NCI-H526 (cell line): ENCODE measurements at places on chromosomes 7 and 10.

DNA sequence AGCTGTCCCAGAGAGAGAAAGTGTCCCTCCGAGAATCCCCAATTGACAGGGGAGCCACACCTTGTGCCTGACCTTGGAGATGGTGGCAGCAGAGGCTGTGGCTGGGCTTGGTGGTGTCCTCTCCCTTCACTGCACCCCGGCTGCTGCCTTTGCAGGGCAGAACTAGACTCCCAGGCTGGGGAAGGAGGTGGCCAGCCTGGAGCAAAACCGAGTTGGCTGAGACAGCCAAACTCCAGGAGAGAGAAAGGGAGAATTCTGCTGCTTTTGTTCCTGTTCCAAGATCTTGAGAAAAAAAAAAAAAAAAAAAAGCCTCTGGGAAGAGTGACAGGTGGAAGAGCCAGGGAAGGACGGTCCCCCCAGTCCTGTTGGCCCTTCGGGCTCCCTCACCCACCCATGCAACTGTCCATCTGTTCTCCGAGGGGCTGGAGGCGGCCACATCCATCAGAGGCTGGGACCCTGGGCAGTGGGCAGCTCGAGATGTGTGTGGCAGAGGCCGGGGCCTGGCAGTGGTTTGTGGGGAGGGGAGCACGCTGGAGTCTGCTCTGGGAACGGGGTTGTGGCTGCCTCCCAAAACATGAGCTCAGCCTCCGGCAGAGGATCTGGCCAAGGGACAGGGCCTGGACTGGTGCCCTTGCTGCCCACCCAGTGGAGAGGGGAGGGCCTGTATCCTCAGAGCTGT, 35.5 kb downstream of the CLIP2 start:
- DNase-seq, result no peak

DNA sequence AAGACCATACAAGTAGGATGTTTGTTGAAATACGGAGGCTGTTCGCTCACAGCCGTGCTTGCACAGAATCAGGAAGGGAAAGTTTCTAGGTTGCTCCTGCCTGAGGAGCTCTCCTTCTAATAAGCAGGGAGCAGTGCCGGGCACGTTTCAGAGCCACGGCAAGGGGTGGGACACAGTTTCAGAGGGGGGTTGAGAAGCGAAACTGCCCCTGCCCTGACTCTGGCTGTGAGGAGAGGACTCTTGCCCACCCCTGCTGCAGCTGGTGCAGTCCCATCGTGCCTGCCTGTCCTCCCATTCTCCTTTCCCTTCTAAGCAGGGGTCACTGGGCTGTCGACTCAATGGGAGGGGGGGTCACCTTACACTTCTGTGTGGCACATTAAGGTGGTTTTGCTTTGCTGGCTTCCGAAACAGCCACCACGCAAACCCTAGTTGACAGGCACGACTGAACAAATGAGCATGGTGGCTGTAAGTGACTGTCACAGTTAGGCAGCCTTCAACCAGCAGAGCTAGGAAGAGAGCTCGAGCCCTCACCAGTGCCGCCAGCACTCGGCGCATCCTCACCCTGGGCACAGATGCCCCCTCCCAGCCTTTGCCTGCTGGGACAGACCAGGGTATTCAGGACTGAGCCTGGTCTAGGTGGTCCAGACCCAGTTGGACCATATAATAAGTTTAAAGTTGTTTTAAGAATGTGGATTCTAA, 37.5 kb downstream of the ZNF467 start:
- no peak for DNase-seq

- DNase-seq, result no peak
Measured at GRCh38 chr7:84908196-84908793, 278.6 kb downstream of the SEMA3D start.

DNA sequence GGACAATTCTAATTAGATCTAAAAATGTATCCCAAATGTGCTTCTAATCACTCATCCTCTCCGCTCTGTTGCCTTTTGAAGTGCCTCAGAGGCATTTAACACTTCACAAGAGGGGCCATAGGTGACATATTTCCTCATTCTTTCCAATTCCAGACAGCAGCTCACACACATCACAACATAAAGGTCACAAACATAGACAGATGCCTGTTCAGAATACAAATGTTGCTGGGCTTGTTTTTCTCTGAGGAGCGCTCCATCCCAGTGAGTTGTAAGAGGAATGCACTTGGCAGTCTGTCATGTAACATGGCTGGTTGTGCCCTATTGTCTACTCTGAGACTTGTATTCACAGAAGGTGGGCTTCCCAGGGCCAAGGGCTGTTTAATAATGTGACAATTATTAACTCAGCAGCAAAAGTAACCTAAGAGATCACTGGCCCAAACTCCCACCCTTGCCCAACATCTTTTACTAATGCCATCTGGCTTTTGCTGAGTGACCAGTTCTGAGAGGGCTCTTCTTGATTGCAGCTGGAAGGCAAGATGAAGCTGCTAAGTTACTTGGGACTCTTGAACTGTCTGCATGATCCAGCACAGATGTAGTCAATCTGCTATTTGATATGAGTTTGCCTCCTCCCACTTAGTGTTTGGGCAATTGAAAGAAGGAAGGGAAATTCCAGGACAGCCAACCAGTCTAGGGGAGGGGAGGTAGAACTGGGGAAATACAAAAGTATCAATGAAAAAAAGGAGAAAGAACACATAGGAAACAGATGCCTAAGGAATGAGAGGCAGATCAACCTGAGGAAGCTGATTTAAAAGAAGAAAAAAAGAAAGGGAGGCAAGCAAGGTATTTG, 13.6 kb downstream of the PON2 start:
- DNase-seq, result no peak

- no peak for DNase-seq
Measured at GRCh38 chr7:17086403-17086802, 204.6 kb upstream of the AGR3 start.

GRCh38 chr10:35487336-35488034, 117.7 kb upstream of the GJD4 start:
- DNase-seq, result no peak

DNA sequence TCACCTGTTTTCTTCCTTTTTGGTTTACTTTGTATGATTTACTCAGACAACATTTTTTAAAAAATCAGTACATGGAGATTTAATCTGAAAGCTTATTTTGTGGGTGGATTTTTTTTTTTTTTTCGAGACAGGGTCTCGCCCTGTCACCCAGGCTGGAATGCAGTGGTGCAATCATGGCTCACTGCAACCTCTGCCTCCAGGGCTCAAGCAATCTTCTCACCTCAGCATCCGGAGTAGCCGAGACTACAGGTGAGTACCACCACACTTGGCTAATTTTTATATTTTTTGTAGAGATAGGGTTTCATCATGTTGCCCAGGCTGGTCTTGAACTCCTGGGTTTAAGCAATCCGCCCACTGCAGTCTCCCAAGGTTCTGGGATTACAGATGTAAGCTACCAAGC, 2.5 kb downstream of the GSTO1 start:
- DNase-seq, result no peak

GRCh38 chr7:66950311-66950710, 29.3 kb downstream of the TMEM248 start:
- no peak for DNase-seq

- no peak for DNase-seq
Measured at GRCh38 chr10:112546474-112546873, 99.5 kb downstream of the VTI1A start.

DNA sequence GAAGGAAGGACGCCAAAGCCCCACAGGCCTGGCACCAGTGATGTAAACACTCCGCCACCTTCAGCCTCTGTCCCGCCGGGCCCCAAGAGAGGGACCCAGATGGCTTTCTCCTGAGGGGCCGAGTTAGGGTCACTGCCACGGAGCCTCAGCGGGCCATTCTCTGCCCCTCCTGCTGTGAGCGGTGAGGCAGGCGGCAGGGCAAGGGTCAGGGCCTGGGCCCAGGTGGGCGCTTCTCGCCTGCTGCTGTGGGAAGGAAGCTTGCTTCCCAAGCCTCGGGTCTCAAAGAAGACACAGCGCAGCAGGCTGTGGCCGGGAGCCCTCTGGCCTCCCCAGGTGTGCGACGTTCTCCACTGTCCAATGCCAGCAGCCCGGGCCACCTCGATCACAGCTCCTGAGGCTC, 84.8 kb downstream of the PROSER2 start:
- no peak for DNase-seq

DNA sequence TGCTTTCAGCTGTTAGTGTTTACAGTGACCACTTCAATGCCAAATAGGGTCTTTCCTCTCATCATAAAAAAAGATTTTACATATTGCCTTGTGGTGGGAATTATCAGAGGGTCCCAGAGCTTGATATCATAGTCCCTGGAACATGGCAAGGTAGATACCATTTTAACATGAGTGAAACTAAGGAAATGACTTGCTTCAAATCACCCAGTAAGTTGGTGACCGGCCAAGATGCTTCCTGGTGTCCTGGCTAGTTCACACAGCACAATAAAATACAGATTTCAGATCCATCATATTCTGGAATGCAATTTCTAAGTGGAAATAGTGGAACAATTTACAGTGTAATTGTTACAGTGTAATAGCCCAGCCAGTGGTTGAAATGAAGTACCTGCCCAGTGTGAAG, 36.6 kb downstream of the CNNM1 start:
- DNase-seq, result no peak
